GM23338 (cell line): ENCODE measurements at places on chromosomes 4 and X. TPM values are rescaled to one million over a fixed set of nuclear protein-coding genes. Genes with fewer than 3 reads are reported as not detected.

Gene TLR2
- total RNA-seq, result 1.2 and 2.1 TPM in 2 replicates

- H3K36me3 ChIP-seq, result no peaks in the 10 kb centered on the region
- DNase-seq, result no peak
- no peaks in the 10 kb centered on the region for H3K27me3 ChIP-seq
- H3K4me1 ChIP-seq, result no peaks in the 10 kb centered on the region
- H3K27ac ChIP-seq, result no peak overlapping the region
Observed at GRCh38 chrX:150558424-150558823, 10.0 kb upstream of the MTM1 start.

Gene GAGE1
- not detected in 2 replicates for total RNA-seq

DNA sequence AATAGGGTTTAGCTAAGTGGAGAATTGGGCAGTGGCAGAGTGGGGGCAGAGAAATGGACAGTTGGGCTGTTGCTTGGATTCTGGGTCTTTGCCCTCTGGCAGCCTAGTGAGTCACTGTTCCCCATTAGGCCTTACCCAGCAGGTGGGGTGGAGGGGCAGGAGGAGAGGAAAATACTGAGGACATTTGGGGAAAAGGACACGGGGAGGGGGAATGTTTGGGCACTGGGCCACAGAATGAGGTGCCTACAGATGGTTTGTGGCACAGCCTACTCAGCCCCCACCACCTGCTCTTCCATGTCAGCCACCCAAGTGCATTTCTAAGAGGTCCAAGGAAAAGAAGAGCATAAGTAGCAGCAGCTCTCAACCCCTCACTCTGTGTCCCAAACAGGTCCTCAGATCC is 13.0 kb downstream of the SLC16A2 start:
- no peaks in the 10 kb centered on the region for H3K27me3 ChIP-seq
- H3K36me3 ChIP-seq, result no peaks in the 10 kb centered on the region
- no peaks in the 10 kb centered on the region for H3K4me1 ChIP-seq
- H3K27ac ChIP-seq, result no peak overlapping the region

- no peak overlapping the region for H3K27ac ChIP-seq
- H3K36me3 ChIP-seq, result no peaks in the 10 kb centered on the region
- no peaks in the 10 kb centered on the region for H3K27me3 ChIP-seq
- H3K4me3 ChIP-seq, result no peak overlapping the region
- peaks cover 13% of the 10 kb centered on the region for H3K4me1 ChIP-seq
Observed at GRCh38 chr4:154314248-154314647, 177.4 kb downstream of the DCHS2 start.

DNA sequence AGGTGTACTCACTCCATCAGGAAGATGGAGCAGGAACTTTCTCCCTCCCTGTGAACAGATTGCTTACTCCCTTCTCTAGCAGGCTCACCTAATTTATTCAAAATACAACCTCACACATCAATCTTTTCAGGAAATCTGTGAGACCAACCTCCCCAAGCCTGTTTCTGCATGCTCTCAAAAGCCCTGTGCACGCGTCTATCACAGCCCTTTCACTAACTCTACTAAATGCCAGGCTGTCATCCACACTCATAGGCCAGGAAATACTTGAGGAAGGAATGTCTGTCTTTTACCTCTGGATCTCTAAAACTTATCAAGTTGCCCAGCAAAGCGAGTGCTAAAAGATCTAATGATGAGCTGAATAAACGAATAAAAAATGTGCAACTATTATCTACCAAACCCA is 11.2 kb downstream of the CAMK2D start:
- no peak for DNase-seq
- H3K27me3 ChIP-seq, result no peaks in the 10 kb centered on the region
- H3K36me3 ChIP-seq, result no peaks in the 10 kb centered on the region
- H3K4me3 ChIP-seq, result no peak overlapping the region

DNA sequence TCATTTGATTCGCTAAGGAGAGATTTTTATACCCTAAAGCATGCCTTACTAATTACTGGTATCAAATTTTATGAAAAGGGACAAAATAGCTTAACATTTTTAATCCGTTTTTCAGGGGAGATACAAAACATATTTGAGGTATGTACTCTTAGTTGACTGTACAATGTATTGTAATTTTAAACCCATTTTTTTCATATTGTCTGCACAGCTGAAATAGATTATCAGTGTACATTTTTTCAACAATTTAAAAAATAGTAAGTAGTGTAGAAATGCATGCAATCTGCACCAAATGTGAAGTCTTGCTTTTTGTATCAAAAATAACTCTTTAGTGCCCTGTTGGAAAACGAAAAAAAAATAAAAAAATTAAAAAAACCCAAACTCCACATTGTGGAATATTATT is 82.2 kb downstream of the TENM3 start:
- no peaks in the 10 kb centered on the region for H3K27me3 ChIP-seq
- H3K27ac ChIP-seq, result no peak overlapping the region
- peaks cover 6% of the 10 kb centered on the region; the same call in 1 of the 2 replicates for H3K36me3 ChIP-seq

DNA sequence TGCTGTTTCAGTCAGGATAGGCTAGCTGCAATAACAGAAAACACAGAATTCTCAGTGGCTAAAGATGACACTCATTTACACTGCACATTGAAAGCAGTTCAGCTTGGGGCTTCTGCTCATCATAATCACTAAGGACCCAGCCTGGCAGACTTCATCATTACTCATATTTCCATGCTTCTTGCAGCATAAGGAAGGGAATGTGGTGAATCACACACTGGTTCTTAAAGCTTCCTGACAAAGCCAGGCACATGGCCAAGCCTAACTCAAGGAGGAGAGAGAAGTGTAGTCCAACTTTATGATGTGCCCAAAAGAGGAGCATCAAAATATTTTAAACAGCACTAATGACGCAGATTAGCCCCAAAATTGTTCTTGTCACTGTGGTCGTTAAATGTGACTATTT is 186.5 kb downstream of the BANK1 start:
- no peak overlapping the region for H3K4me3 ChIP-seq
- DNase-seq, result no peak
- no peak overlapping the region for H3K27ac ChIP-seq
- H3K4me1 ChIP-seq, result no peaks in the 10 kb centered on the region
